ENCODE measurements at places on chromosomes 2 and 18. TPM values are rescaled to one million over a fixed set of nuclear protein-coding genes. Genes with fewer than 3 reads are reported as not detected.

MYO5B gene
- 0.36 TPM for total RNA-seq

GRCh38 chr18:5452943-5453443, 90.8 kb downstream of the EPB41L3 start:
- no peak for DNase-seq

DNA sequence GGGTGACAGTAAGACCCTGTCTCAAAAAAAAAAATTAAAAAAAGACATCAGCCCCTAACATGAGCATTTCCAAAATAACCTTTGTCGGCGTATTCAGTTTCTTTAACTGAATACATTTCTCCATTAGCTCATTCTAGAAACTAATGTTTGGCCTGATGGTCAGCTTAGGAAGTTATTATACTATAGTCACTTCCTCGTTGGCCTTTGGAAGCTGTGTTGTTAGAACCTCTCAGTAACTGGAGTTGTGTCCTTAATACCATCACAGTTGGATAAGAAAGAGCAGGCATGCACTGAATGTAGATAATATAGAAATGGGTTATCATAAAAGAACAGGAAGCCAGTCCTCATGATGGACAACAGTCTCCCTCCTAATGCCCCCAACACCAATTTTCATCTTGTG, 112.8 kb downstream of the ANTXR1 start:
- DNase-seq, result no peak

GRCh38 chr2:128797937-128798336, 479.3 kb upstream of the HS6ST1 start:
- DNase-seq, result no peak

DNA sequence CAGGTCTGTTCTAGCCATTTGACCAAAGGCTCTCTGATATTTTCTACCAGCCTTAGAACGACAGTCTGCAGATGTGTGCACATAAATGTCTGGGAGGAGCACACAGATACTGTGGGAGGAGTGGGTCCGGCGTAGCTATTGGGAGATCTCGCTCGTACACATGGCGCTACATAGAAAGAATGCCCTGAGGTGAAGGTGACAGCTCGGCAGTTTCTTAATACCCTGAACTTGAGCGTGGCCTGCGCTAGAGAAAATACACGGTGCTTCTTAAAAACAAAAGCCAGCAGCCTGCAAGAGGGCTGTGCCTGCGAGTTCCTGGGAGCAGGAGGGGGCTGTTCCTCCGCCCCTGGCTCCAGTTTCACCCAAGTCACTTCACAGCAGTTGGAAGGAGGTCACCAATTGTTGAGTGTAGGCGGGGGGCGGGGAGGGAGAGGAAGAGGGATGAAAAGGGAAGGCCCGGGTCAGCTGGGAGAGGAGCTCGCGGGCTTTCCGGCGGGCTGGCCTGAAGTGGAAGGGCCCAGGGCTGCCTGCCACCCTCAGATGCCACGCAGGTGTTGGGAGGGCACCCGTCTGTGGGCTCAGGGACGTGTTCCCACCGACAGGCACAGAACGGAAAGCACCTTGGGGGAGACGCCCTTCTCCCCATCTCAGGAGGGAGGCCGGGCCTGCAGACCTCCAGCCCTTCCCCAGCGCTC, 124.7 kb upstream of the ZNF516 start:
- no peak for DNase-seq

- DNase-seq, result no peak
Measured at GRCh38 chr18:7683753-7684152, 116.6 kb downstream of the PTPRM start.

DNA sequence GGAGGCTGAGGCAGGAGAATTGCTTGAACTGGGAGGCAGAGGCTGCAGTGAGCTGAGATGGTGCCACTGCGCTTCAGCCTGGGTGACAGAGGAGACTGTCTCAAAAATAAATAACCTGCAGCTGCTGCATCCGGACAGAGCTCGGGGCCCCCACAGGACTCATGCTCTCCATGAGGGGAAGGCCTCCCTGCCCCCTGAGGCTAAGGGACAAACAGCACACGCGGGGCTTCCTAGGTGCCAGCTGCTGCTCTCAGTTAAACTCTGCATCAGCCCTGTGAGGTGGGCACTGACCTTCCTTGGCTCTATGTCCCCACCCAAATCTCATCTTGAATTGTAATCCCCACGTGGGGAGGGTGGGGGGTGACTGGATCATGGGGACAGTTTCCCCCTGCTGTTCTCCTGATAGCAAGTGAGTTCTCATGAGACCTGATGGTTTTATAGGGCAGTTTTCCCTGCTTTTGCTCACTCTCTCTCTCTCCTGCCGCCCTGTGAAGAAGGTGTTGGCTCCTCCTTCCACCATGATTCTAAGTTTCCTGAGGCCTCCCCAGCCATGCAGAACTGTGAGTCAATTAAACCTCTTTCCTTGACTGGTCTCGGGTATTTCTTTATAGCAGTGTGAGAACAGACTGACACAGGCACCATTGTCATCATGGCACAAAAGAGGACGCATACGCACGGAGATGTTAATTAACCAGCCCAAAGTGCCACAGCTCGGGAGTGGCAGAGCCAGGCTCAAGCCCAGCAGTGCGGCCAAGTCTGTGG, 49.9 kb upstream of the TAF1B start:
- DNase-seq, result no peak

DNA sequence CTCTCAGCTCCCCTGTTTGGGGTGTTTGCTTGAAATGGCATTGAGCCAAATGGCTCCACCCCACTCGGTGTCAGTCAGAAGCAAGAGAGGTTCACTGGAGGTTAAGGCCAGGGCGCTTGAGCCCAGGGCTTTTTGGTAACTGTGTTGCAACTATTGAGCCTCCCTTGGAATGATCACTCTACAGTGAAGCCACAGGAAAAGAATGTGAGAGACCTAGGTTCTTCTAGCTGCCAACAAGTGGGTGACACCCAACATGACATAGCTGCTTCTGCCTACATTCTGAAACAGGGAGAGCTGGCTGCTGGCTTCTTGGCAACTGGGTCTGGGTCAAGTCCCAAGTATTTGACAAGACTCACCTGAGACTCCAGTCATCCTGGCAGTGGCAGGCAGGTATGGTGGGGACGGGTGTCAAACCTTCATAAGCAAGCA, 7.1 kb upstream of the GRHL1 start:
- no peak for DNase-seq

Data from osteoblast (primary cell).